A549 treated with CORT108297 at 1 μM for 4 hours (cell line): ENCODE measurements at places on chromosomes 5 and 9. TPM values are rescaled to one million over a fixed set of nuclear protein-coding genes. Genes with fewer than 3 reads are reported as not detected.

Gene LHX3
- total RNA-seq: 0.05 to 0.09 TPM (median 0.08 TPM) in 5 replicates

Gene CRHBP
- 0.09 to 0.25 TPM (median 0.15 TPM) in 5 replicates for total RNA-seq

Gene ADAMTS6
- 0.03 to 0.12 TPM (median 0.10 TPM) in 5 replicates for total RNA-seq

Gene SLC6A3
- total RNA-seq: 0.05 to 0.09 TPM (median 0.07 TPM) in 5 replicates

Gene PTGES
- 113 to 139 TPM (median 120 TPM) in 5 replicates for total RNA-seq

Gene GCNT4
- 0.39 to 0.47 TPM (median 0.43 TPM) in 5 replicates for total RNA-seq

Gene SPINK13
- total RNA-seq: 0.10 TPM in 1 of 5 replicates, not detected in the others

Gene BTNL3
- not detected in 5 replicates for total RNA-seq

Gene SLC28A3
- total RNA-seq: 0.01 TPM in 1 of 5 replicates, not detected in the others
